ENCODE measurements at places on chromosomes 11 and 22.

GRCh38 chr11:77515483-77515882 lies 41.6 kb upstream of the PAK1 start:
- no peak for DNase-seq

DNA sequence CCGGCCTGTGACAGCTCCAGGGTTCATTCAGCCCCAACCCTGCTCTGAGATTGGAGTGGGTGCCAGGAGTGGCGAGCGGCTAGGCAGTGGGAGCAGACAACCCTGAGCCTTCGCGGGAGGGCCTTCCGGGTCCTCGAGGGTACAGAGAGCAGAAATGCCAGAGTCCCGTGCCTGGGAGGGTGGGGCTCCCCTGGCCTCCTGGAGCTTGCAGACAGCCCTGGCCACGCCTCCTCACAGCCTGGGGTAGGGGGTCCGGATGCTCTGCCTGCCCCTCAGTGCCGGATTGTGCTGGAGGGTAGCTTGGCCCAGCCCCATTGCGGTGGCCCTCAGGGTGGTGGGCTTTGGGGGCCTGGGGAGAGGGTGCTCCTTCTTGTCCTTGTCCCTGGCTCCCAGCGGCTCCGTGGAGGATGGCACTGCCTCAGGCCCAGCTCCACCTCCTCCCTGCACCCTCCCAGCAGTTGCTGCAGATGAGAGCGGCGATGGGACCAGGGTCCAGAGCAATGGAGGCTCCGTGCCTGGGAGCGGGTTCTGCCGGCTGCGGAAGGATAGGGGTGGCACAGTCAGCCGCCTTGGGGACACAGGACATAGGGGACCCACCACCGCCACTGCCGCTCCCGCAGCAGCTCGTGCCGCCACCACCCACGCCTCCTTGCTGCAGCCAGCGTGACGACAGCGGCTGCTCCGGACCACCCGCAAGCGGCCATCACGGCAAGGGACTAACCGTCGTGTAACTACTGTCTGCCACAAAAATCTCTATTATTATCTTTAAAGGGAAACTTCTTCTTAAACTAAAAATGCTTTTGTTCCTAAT lies 34.9 kb upstream of the OR10G7 start:
- no peak for DNase-seq

GRCh38 chr11:115764176-115764575 lies 260.0 kb upstream of the CADM1 start:
- no peak for DNase-seq

DNA sequence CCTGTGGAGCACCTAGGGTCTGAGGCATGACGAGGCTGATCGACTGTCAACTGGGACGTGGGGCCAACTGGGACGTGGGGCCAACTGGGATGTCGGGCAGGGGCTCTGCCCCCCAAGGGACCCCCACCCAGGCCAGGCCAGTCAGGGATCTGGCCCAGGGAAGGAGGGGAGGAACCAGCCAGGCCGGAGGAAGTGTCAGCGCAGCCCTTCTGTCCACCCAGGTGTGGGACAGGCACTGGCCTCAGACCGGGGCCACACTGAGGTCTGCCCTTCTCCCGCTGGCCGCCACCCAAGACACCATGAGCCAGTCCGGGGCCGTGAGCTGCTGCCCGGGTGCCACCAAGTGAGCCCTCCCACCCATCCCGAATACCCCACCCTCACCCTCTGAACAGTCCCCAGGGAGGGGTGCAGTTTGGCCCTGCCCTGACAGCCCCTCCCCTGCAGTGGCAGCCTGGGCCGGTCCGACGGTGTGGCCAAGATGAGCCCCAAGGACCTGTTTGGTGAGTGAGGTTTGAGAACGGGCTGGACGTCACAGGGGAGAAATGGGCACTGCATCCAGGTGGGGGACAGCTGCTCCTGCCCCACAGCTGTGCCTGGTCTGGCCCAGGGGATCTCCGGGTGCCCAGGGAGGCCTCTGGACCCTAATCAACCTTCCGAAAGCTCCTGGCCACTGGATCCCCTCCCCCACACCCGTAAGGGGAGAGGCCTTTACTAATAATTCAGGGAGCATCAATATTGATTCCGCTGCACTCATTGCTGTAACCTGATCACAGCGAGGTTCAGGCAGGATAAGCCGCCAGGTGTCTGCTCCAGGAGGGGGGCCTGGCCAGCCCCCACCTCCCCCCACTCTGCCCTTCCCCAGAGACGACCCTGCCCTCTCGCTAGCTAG lies 3.3 kb downstream of the EPS8L2 start:
- no peak for DNase-seq

- no peak for DNase-seq
These were observed 112.9 kb upstream of the DDI1 start for GRCh38 chr11:103923451-103923931.

Measured in nephron progenitor cell (in vitro differentiated cells).